Spinal cord (tissue), 10 donors: ENCODE measurements at places on chromosomes 7 and 10.
A peak's percentile ranks its signal among the peaks of the same experiment; 100 is the strongest.

- DNase-seq, result no peak
Observed at GRCh38 chr10:26543567-26544306, 105.6 kb downstream of the APBB1IP start.

GRCh38 chr10:133377818-133378250, 1.2 kb upstream of the PAOX start:
- no peak for DNase-seq

- no peak for DNase-seq
Observed at GRCh38 chr7:50159154-50159553, 66.1 kb upstream of the ZPBP start.

GRCh38 chr7:157731126-157731525, 394.3 kb downstream of the DNAJB6 start:
- no peak for DNase-seq

DNA sequence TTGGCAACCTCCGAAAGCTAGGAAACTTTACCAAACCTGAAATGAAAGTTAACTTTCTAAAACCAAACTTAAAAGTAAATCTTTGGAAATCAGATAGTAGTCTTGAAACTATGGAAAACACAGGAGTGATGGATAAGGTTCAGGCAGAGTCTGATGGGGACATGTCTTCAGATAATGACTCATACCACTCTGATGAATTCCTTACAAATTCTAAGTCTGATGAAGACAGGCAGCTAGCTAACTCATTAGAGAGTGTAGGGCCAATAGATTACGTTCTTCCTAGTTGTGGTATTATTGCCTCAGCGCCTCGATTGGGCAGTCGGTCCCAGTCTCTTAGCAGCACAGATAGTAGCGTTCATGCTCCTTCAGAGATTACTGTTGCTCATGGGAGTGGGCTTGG, 45.9 kb downstream of the MCMBP start:
- no peak for DNase-seq

DNA sequence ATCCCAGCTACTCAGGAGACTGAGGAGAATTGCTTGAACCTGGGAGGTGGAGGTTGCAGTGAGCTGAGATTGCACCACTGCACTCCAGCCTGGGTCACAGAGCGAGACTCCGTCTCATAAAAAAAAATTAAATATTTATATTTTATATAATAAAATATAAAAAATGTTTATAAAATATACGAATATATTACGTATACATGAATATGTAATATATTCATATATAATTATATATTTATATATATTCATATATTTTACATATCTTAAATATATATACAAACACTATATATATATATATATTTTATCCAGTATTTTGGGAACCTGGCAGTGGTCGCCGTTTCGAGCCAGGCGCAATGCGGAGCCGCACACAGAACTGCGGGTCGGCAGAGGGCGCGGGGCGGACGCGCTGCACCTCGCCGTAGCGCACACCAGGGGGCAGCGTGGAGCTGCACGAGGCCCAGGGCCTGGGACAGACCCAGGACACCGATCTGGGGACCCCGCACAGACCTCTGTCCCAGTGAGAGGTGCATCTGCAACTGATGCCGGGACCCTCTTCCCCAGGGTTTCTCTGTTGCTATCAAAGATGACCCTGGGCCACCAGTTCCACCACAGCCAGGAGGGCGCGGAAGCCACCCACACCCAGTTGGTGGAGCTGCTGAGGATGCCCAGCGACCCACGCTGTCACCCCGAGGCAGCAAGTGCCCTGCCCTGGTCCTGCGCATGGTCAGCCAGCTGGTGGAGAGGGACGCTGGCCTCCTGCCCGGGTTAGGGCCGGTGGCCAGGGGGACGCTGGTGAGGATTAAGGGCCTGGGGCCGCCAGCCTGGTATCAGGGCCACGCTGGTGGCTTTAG, 22.7 kb downstream of the AP5Z1 start:
- DNase-seq, result peak; percentile 70

- DNase-seq, result peak; percentile 84
Observed at GRCh38 chr10:68327889-68328786, 3.7 kb upstream of the HNRNPH3 start.

DNA sequence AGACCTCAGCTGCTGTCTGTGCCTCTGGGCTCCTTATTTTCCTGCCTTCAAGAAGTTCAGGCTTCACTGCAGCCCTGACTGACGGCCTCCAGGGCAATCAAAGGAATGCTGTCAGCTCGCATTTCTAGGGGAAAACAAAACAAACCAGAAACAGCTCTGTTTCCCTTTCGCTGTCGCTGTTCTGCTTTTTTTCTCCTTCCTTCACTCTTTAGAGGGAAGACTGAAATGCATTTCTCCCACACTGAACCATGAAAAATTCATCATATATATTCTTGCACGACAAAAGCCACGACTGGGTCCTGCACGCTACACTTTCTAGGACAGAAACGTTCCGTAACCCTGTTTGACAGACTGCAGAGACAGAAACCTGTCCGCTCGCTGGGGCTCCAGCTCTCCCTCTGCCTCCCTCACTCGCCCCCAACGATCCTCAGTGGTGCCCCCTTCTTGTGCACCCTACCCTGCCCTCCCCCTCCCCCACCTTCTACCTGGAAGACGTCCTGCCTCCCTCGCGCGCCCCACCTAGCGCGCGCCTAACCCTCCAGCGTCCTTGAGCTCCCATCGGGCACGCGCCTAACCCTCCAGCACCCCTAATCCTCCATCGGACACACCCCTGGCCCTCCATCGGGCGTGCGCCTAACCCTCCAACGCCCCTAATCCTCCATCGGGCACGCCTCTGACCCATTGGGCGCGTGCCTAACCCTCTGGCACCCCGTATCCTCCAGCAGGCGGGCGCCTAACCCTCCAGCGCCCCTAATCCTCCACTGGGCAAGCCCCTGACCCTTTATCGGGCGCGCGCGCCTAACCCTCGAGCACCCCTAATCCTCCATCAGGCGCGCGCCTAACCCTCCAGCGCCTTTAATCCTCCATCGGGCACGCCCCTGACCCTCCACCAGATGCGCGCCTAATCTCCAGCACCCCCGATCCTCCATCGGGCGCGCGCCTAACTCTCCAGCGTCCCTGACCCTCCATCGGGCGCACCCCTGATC, 37.1 kb downstream of the SVOPL start:
- no peak for DNase-seq

DNA sequence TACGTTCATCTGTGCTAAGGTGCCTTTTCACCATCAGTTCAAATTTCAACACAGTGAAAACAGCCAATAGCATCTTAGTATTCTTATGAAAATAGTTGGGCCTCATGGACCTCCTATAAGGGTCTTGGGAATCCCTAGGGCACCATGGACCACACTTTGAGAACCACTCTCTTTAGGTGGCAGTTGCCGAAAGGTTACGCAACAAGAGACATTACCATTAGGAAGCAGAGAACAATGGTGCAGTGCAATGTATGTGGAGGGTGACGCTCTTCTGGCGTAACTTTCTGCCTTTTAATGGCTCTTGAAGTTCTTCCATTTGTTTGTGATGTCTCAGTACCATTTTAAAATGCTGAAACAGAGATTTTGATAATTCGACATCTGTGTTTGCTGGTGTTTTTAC, 131.1 kb downstream of the CNNM2 start:
- no peak for DNase-seq

GRCh38 chr7:119522263-119522662, 750.7 kb upstream of the KCND2 start:
- no peak for DNase-seq

GRCh38 chr10:68402276-68402675, 4.8 kb downstream of the RUFY2 start:
- no peak for DNase-seq

- no peak for DNase-seq
Observed at GRCh38 chr7:149237502-149237901, 1.9 kb upstream of the ZNF212 start.

DNA sequence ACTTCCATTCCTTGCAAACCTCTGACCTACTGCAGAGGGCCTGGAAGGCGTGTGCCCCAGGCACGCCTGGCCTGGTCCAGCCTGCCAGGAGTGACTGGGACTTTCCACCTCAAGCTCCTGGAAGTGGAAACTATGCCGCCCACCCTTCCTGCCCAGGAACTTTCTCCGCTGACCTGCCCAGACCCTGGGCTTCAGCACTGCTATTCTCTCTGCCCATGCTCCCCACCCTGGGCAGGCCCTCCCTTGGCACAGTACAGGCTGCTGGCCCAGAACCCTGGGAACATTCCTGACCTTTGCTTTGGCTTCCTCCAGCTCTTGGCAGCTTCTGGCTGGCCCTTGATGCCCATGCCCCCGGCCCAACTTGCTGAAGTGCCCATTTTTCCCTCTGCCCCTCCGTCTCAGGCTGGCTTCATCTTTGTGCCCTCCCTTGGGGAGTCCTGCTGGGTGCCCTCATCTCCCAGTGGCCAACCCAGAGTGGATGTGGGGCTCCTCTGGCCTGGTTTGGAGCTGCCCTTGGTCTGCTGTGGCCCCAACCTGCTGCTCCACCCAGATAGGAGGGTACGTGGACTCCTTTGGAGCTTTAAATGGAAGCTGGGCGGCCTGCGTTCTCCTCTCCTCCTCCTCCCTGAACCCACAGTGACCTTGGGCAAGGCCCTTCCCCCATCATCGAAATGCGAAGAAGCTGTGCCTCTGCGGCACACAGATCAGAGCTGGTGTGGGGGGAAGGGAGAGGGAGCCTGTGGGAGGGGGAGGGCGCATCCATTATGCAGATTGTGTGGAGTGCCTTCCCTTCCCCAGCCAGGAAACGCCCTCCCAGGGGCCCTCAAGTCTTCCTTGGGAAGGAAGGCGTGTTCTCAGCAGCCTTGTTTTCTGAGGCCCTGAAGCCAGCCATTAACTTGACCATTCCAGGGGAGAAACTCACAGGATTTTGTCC, 3.4 kb downstream of the MMRN2 start:
- DNase-seq, result peak; percentile 86

GRCh38 chr10:15695852-15696251, 23.9 kb downstream of the ITGA8 start:
- DNase-seq, result no peak

DNA sequence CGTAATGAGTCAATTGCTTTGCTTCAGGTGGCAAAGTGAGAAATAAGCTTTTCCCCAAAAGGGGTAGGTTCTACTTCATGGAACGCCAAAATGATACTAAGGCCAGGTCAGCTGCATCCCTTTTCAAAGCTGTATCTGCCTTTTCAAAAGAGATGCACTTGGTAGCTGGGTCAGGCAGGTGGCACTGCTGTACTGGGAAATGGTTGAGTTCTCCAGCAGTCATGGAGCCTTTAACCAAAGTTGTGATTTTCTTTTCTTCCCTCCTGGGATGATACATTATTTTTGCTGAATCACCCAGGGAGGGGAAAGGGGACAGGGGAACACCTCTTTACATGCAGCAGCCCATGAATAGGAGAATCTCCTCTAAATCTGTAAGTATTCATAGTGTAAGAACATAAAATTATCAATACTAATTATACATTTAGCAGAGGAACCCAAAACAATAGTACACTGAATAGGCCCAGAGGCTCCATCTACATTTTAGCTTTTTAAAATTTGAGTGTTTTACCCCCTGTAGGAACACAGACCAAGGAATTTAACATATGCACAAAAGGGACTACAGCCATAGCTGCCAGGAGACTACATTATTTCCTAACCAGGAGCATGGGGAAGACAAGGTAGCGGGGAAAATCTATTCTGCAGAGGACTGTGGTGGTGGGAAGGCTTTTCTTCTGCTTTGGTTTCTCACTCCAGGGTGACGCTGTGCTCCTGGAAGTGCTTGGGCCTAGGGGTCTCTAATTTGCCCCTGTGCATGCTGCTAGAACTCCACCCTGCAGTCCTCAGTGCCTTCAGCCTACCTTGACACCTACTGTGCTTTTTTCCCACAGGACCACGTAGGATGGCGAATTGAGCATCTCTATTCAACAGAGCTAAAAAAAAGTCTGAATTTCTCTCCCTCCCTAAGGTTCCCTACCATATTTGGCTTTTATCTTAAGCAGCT, 6.4 kb upstream of the GPR22 start:
- no peak for DNase-seq

GRCh38 chr7:29619848-29620555, 56.4 kb downstream of the PRR15 start:
- DNase-seq, result no peak

DNA sequence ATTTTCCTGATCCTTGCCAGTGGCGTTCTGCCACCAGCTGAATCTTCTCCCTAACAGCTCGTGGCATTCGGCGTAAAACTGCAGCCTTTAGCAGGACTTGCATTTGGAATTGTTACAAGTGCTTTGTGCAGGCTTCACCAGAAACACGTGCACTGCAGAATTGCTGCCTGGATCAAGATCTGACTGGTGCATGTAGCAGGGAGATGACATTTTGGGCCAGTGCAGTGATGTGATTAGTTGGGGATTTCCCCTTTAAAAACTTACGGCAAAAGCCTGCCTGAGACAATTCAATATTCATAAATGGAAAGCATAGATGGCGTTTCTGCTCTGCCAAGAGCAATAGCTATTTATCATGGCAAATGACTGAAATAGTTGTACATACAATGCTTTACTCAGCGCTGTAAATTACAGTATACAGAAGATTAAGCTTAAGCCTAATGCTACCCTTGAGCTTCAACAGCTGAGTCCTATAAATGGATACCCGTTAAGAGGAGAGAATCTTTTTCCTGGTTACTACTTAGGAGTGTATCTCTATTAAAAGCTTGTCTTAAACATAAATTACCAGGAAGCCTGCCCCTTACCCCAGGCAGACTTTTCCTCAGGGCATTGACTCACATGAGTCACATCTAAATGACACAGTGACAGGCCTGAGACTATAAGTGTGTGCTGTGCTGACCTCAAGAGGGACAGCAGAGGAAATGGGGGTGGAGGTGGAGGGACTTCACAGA, 106.3 kb downstream of the ATXN7L1 start:
- DNase-seq, result no peak

GRCh38 chr10:77007834-77008233, 629.8 kb downstream of the KCNMA1 start:
- DNase-seq, result no peak

GRCh38 chr10:7011994-7012393, 398.8 kb downstream of the SFMBT2 start:
- DNase-seq, result no peak

DNA sequence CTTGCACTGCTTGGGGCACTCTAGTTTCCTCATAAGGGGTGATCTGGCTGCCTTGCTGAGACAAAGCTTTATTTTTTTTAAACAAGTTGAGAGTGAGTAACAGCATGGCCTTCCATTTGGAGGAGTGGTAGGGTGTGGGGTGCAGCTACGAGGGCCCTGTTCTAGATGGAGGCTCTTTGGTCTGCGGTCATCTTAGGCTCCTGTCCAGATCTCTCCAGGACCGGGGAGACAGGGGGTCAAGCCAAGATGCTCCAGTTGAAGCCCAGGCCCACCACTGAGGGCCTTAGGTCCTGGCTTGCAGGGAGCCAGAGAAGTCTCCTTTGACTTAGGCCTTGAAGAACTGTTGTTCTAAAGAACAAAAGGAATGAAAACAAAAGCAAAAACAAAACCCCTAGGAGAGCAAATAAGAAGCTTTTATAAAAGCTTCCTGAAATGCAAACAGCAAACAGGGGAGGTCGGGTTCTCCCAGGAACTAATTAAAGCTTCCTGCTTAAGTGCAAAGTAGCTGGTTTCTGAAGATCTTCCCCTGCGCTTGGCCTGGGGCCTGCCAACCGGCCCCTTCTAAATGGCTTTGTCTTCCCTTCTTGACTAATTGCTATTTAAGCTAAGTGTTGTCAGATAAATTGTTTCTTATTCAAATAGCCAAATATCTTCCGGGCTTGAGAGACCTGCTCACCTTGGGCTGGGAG, 259.2 kb downstream of the GLRX3 start:
- DNase-seq, result no peak
